Stimulated activated CD4-positive, alpha-beta T cell treated with anti-CD3 and anti-CD28 coated beads, TNF-alpha, amount 100 ng/mL, for 4 hours (primary cell): ENCODE measurements at places on chromosomes 2 and 18.

DNA sequence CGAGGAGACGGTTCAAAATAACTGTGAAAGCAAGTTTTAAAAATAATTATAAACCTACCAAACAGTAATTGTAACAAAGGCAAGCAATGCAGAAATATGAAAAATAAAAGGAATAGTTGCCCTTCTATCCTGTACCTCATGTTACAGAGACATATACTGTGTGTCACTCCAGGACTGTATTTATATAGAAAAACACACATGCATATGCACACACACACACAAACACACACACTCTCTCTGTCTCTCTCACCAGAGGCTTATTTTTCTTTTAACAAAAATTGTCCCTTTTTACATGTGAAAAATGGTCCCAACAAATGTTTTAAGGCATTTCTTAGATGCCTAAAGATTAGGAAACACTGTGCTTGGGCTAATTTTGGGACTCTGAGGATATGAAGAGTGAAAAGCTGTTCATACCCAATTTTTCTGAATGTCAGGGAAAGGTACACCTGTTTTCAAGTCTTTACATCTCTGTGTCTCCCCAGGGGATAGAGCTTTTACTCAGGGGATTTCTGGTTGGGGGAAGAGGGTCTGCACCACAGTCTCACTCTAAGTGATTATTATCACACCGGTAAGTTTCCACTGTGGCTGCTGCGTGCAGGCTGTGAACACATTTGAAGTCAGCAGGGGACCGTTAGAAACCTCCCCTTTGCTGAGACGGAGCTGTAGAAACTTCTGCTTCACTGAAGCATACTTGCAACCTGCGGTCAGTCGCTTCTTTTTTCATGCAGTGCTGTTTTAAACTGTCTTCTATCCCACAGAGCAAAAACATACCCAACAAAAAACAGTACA is 51.4 kb upstream of the SPAG16 start:
- no peak for DNase-seq

DNA sequence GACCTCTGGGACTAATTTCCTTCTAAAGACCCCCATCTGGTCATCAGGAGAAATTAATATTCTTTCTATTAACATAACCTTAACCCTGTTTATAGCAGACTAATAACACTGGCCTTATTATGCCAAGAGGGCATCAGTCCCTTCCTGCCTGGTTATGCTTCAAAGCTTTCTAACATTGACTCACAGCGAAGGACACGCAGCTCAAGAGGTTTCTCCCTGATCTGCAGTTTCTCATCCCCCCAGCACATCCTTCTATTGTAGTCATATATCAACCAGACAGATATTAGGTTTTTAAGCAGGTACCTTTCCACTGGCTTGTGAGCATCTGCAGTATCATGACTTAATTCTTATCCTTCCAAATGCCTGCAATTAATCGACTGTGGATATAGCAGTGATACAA is 100.0 kb upstream of the CXCR4 start:
- no peak for DNase-seq

- no peak for DNase-seq
Measured at GRCh38 chr2:221400411-221400810, 171.7 kb downstream of the EPHA4 start.

DNA sequence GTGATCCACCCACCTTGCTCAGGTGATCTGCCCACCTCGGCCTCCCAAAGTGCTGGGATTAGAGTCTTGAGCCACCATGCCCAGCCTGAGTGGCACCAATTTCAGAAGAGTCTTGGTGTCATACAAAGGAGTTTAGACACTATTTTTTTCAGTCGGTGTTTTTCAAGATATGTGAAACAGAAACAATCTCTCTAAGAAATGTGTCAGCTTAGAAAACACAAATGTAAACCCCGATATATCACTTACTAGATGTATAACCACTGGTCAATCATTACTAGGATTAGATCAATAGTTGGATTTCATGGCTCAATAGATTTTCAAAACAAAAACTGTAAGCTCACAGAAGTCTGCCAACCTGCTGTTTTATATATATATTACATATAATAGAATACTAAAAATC is 67.2 kb upstream of the FRZB start:
- DNase-seq: no peak

- no peak for DNase-seq
Measured at GRCh38 chr2:20986024-20986939, 57.6 kb downstream of the APOB start.

DNA sequence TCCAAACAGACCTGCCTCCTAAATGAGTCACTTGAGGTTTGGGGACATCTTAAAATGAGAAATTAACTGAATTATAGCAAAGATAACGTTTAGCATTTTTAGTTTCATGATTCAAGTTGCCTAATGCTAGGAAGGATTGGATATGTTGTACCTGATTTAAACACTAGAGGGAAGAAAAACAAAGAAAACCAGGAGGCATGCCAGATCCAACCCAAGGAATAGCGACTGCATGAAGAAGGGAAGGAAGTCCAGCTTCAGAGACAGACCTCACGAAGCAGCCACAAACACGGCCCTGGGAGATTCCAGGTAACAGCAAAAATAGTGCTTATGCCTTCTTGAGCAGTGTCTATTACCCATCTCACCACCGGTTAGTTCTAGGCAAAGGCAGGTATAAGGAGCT is 499.9 kb upstream of the SPHKAP start:
- DNase-seq: no peak

GRCh38 chr18:66005831-66006588 is 255.2 kb downstream of the CDH7 start:
- no peak for DNase-seq

DNA sequence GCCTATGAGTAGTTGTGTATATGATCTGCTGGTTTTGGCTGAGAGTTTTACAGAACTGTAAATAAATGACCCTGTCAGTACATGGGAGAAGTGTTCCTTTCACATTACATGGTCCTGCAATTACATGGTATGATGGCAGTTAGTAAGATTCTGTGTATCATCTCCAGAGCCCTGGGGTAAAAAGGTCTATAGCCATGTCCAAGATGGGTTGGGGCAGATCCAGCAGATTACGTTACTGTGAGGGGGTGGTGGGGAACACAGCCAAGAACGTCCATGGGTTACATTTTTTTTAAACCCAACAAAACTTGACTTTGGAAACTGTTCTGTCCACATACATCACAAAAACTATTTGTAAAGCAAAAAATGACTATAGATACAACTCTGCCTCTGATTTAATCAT is 64.2 kb upstream of the LMAN1 start:
- DNase-seq: no peak

- no peak for DNase-seq
Measured at GRCh38 chr18:47036298-47036874, 965 bp upstream of the ELOA2 start.

DNA sequence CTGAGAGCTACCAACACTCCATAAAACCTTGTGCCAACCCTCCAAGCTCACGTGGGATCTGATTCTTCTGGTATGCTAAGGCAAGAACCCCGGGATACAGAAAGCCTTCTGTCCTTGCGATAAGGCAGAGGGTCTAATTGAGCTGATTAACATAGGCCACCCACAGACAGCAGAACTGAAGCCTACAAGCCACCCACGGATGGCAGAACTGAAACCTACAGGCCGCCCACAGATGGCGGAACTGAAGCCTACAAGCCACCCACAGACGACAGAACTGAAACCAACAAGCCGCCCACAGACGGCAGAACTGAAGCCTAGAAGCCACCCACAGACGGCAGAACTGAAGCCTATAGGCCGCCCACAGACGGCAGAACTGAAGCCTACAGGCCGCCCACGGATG is 216.3 kb downstream of the SNTG2 start:
- DNase-seq: no peak

DNA sequence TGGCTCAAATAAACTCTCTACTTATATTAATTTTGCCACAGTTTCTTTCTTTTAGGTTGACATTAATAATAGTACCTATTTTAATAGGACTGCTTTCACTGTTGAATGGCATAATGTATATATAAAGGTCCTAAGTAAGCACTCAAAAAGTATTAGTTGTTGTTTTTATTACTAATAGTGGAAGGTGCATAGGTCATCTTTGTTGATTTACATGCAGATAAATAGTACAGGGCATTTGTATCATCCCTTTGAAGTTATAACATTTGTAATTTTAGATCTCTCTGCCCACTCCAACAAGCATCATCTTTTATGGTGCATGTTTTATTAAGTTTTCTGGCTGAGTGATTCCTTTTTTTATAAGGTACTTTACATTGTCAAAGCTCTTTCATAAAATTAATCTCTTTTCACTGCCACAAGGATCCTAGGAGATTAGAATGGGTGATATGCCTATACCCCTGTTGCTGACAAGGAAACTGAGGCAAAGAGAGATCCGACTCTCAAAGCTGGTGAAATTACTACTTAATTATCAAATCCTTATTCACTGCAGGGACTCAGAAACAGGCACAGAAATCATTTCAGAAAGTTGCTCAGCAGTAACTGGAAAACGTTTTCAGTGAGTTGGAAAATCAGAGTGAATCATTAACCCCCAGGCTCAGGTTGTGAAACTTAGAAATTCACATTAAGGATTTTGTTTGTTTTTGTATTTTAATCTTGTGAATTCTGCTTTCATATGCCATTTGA is 299.6 kb downstream of the AGPS start:
- DNase-seq: no peak

DNA sequence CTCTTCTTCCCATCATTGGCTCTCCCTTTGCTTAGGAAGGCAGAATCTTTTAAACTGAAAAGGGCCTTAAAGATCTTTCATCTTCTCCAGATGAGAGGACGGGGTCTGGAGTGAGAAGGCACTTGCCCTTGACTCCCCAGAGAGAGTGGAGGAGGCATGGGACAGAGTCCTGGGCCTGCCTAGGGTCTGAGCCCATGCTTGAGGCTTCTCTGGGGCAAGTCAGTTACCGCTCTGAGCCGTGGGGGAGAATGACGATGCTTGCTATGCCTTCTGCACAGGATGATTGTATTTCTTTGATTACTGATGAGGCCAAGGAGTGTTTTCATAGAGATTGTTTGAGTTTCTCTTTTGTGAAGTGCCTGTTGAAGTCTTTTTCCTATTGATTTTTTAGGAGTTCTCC is 921 bp downstream of the PLB1 start:
- no peak for DNase-seq

DNA sequence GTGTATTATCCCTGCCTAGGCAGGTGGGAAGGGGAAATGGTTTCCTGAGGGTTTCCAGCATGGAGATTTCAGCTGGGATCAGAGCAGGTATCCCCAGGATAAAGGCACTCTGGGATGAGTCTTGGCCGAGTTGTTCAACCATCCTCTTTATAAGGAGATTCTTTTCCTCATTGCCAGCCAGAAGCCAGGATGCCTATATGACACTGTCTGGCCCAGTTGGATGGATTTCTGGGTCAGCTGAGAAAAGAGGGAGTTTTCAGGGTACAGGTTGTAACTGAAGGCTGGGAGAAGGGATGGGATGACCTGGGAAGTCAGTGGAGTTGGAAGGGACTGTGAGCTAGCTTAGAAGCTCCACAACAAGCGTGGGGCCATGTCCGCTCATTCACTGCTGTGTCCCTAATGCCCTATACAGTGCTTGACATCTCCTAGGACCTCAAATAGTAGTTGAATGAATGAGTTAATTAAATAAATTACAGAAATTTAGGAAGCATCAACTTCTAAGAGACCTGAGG is 8.3 kb downstream of the RHOB start:
- DNase-seq: no peak

DNA sequence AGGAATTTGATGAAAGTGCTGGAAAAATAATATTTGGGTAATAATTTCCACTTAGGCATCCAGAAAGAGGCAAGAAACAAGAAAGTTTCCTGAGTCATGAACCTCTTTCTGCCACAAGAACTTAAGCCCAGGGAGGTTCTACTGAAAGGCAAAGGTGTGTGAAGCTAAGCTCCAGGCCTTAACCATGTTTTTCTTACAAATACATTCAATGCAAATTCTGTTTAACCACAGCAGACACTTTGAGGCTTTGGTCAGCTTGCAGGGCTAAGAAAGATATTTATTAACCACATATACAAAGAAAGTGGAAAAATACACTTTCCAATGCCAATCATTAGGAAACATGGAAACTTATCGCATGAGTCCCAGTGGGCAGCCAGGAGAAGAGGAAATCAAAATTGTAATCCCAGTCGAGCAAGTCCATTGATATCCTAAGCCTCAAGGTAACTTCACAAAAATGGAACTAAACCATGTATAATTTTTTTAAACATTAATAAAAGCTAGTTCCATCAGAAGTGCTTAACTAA is 68.3 kb downstream of the PIEZO2 start:
- DNase-seq: no peak

DNA sequence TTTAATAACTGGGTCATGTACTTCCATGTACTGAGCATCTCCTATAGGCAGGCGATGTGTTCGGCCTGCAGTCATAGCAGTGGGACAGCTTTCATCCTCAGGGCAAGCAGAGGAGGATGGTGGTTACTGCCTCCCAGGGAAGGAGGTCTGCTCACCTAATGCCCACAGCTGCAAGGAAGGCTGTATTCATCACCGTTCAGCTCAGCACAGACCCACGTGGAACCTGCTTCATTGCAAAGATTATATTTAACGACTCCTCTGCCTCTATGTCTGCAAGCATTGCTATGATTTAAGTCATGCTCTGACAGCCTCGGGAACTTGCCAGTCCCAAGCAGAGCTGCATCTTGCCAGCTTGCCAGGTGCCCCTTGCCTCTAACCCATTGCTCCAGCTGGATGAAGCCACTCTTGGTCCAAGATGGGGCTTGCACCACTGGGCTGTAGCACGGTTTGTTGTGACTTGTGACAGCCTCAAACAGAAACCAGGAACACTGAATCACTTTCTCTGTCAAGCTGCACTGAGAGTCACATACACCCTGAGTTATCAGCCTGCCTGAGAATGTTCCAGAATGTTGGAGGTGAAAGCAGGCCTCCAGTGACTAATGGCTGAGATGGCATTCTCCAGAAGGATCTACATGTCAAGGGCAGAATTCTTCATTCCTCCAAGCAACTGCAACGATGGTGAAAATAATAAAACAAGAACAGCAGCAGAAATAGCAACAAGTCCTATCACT is 651.1 kb upstream of the ID2 start:
- DNase-seq: no peak

GRCh38 chr18:34758378-34758948 is 48.4 kb downstream of the DTNA start:
- no peak for DNase-seq

- DNase-seq: no peak
Measured at GRCh38 chr2:218709908-218710307, 727 bp upstream of the TTLL4 start.

- DNase-seq: no peak
Measured at GRCh38 chr18:74790451-74790850, 192.8 kb downstream of the ZNF407 start.

DNA sequence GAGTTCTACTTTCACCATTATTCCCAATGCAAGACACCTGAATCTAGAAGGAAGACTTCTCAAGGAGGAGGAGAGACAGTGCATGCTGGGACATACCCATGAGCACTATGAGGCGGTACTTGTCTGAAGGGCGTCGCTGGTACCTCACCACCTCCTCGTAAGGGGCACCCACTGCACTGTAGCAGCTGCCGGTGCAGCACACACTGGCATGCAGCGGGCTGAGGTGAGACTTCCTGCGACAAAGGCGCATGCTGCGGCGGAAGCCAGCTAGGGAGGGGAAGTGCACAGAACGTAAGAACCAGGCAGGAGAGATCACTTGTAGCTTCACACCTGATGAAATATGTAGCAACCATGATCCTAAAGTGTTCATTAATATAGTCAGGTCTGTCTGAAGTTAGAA is 12.8 kb upstream of the TMEM237 start:
- no peak for DNase-seq
